ENCODE measurements at places on chromosomes 11 and 22.

GRCh38 chr22:46958191-46958590 is 195.7 kb downstream of the TBC1D22A start:
- no peak for DNase-seq

GRCh38 chr11:42657169-42657568 is 654.6 kb upstream of the API5 start:
- DNase-seq: no peak

DNA sequence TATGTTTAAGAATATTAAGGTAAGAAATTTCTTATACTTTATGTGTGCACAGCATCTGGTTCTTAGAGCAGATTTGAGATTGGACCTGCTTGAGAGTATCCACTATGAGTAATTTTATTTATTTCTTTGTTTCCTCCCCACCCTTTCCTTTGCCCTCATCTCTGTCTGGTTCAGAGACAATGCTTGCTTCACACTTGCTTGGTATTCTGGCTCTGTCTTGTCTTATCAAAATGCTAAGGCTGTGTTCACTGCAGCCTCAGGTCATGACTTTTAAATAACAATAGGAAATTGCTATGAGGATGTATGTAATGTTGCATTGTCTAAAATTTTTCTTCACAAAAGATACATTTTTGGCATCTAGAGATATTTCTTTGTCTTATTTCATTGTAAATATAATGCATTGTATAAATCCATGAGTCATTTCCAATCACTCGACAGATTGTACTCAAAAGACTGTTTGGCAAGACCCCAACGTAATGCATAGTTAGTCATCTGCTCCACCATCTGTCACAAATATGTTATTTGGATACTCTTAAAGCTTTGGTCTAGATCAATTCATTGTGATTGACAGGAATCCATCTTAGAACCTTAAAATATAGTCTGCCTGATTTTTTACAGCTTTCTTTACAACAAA is 395.7 kb downstream of the AASDHPPT start:
- DNase-seq: no peak

DNA sequence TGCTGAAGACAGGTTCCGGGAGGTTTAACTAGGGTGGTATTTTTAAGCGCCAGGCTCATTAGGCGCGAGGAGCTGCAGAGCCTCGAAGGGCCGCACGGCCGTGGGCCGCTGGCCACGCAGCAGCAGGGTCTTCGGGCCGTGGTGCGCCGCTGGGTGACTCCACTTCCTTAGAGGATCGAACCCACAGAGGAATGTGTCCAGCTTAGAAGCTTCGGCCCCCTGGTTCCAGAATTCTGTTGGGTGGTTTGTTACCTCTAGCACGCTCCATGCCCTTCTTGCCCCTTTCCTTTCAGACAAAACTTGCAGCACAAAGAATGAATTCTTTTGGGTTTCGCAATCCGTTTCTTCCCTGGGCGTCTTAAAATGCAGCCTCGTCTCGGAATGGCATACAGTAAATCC is 773 bp upstream of the PATL1 start:
- DNase-seq: peak; percentile 24

- no peak for DNase-seq
These were observed 7.6 kb upstream of the CDC42EP1 start for GRCh38 chr22:37552524-37553163.

DNA sequence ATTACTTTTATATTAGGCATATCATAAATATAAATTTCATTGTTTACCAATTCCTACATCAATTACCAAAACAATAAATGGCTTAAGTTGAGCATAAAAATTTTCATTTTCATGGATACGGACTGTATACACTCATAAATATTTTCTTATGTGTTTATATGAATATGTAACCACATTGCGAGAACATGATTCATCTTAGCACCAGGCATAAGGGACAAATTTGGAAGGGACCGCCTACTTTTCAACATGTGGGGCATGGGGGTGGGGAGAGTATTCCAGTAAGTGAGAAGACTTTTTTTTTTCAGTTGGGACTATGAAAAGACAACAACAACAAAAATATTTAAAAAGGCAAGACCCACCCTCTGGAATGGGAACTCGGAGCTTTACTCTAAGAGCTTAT is 296.1 kb downstream of the RAB38 start:
- DNase-seq: no peak

DNA sequence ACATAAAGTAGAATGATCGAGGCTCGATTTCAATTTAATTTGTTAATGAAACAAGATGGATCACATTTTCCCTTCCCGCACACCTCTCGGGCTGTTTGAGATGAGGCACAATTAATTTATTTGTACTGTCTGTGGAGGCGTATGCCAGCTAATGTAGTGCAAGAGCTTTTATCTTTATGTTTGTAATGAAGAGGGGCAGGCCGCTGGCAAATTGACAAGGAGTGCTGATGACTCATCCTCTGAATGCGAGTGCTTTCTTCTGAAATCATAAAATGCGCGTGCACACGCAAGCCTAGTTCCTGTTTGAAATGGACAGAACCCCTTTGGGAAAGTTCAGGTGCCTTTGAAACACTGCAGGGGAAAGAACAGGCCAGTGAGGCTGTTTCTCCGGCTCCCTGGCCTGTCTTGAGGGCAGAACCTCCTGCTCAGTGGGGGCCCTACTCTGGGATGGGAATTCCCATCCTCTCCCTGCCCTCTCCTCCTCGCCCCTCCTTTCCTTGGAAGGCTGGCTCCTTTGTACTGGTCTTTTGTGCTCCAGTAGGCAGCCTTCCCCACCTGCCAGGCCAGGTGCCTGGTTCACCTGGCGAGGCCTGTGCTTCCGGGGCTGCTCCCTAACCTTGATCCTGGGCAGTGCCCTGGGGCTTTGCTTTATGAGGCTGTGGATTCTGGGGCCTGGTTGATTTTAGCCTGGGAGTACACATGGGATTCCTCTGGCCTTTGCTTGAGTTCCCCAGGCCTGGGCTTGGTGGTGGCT is 50.3 kb downstream of the TEAD1 start:
- DNase-seq: no peak

- DNase-seq: no peak
These were observed 122.6 kb upstream of the SORL1-AS1 start for GRCh38 chr11:121575250-121575962.

DNA sequence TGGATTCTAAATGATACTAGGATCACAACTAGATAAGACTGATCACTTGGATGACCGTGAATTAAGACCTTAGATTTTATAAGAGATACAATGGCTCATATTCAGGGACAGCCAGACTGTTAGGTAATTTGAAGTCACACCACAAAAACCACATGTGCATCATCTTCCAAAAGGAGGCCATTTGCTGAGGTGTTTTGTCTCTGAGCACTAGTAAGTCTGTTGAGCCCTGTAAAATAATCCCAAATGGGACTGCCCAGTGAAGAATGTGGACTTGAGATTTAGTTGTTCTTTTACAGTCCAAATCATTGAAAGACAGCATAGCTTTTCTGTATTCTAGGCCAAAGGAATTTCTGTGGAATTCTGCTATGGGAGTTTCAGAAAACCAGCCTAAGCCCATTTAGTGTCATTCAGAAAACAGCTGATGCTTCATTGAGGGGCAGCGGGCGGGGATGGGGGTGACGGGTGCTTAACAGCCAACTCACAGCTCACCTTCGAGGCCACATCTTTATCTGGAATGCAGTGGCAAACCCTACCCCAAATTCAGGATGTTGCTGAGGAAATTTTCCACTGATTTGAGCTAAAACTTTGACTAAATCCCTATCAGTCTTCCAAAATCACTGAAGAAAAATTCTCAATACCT is 80.1 kb upstream of the BIRC3 start:
- no peak for DNase-seq

GRCh38 chr11:126415128-126415527 is 59.6 kb downstream of the ST3GAL4 start:
- DNase-seq: no peak

DNA sequence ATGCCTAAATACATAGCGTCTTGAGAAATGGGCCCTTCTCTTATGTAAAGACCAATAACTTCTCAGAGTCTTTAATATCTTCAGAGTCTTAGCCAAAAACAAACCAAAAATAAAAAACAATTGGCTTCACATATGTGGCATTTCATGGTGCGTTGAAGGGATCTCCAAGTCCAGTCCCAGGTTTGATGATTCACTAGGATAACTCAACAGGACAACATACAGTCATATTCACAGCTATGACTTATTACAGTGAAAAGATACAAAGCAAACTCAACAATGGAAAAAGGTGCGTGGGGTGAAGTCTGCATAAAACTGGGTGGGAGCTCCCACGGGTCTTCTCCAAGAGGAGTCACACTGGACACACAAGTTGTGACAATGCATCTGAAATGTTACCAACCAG is 12.6 kb downstream of the SYTL2 start:
- no peak for DNase-seq

DNA sequence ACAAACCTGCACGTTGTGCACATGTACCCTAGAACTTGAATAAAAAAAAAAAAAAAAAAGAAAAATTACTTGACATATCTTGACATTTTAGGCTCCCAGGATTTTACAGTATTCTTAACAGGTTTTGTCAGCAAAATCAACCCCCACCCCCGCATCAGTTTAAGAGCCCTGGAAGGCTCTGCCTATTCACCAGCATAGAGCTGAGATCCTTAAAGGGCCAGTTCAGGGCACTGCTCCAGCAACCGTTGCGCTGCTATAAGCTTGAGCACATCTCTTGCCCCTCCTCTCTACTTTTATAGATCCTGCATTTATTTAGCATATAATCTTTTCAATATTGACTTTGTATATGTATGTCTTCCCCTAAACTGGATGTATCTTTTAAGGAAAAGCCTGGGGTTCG is 697 bp upstream of the PAFAH1B2 start:
- DNase-seq: peak; percentile 12

GRCh38 chr11:121869478-121869877 is 246.5 kb downstream of the BLID start:
- no peak for DNase-seq

DNA sequence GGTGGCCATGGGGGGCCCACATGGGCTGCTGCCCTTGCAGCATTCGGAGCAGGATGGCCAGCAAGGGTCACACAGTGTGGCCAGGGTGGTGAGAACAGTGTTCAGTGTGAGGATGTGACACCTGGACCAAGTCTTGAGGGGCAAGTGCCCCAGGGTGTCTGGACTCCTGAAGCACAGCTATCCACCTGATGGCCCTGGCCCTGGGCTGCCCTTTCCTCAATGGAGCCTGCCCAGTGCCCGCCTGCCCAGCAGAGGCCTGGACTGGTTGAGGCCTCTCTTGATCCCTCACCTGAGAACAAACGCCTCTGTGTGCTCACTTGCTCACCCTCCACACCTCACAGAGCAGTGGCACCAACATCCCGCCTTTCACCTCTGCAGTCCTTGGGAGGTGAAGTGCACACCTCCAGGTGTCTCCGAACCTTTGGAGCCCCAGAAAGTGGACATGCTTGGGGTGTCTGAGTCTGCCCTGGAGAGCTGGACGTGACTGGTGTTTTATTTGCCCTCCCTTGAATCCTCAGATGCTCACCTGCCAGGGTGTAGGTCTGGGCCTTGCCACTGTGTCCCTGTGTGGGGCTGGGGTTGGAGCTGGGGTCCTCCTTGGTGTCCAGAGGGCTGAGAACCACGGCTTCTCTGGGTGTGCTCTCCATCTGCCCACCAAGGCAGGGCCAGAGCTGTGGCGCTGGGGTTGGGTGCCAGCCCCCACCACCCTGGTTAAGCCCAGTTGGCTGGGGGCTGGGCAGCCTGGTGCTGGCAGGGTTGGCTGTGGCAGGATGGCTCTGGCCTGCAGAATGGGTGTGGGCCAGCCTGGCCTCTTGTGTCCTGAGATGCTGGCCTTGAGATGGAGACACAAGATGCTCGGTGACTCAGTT is 3.8 kb upstream of the MUC2 start:
- DNase-seq: no peak

DNA sequence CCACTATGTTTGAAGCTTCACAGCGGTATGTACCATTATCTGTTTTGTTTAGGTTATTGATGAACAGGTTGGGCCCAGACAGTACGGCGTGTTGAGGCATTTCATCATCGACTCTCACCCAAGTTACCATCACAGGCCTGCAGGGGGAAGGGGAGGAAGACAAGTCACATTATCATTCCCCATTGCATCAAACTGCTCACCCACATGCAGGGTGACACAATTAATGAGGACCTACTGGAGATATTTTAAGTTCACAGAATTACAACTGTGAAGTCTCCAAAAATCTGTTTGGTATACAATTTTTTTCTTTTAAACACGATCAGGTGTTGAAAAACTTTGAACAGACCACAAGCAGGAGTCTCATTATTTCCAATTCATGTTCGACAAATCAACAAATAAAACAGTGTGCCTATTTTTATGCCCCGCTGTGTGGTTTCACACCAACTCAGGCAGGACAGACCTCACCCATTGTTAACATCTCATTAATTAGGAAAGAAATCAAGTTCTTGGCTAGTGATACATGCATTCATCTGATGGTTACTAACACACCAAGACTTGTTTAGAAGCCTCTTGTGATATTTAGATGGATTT is 289.5 kb downstream of the CADM1 start:
- DNase-seq: no peak

Data from stimulated activated CD8-positive, alpha-beta memory T cell treated with anti-CD3 and anti-CD28 coated beads, Interleukin-7, amount 100 ng/mL, for 4 hours (primary cell).